Right kidney (tissue), 9 donors: ENCODE measurements at places on chromosomes 1 and 21.

DNA sequence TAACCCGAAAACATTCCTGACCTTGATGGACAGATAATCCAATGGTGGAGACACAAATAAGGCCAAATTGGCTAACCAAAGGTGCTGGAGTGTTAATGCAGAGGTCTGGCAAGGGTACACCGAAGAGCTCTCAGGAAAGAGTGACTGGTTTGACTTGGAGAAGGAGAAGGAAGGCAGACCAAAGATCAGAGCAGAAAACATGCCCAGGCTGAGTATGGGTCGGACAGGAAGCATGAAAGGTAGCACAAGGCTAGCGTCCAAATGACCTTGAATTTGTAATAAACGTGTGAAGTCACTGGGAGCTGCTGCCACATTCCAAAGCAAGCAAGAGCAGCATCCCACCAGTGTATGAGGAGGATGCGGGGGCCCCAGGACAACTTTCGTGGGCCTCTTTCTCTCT, 45.7 kb downstream of the APP start:
- peak; percentile 8 for DNase-seq

- no peak for DNase-seq
Observed at GRCh38 chr21:38205940-38206339, 50.9 kb upstream of the KCNJ15 start.

DNA sequence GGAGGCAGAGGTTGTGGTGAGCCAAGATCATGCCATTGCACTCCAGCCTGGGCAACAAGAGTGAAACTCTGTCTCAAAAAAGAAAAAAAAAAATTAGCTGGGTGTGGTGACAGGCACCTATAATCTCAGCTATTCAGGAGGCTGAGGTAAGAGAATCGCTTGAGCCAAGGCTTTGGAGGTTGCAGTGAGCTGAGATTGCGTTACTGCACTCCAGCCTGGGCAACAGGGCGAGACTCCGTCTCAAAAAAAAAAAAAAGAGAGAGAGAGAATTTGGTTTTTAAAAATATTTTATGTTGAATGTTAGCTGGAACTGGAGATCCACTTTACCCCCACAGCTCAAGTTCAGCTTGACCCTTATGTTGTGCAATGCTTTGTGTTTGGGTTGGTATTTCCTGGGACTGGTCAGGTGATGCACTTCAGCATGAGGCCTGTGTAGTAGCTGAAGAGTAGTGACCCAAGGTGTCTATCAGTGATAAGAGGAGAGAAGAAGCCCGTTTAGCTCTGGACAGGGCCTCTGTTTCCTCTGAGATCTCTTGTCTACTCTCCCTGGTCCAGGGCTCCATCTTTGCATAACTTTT, 36.8 kb upstream of the MACF1 start:
- no peak for DNase-seq

DNA sequence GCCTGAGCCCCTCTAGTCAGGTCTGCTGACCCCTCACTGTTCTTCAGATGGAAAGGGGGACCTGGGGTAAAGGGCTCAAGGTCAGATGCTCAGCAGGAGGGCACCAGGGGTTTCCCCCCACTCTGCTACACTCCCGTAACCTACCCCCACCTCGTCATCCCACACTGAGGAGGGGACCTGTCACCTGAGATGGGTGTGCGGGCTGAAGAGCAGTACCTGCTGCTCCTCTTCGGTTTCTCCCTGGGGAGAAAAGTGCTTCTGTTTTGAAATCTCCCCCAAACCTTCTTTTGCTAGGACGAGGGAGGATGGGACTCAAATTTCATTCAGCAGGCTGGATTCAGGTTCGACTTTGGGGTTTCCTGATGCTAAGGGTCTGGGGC, 65.2 kb downstream of the SYT2 start:
- DNase-seq: no peak

DNA sequence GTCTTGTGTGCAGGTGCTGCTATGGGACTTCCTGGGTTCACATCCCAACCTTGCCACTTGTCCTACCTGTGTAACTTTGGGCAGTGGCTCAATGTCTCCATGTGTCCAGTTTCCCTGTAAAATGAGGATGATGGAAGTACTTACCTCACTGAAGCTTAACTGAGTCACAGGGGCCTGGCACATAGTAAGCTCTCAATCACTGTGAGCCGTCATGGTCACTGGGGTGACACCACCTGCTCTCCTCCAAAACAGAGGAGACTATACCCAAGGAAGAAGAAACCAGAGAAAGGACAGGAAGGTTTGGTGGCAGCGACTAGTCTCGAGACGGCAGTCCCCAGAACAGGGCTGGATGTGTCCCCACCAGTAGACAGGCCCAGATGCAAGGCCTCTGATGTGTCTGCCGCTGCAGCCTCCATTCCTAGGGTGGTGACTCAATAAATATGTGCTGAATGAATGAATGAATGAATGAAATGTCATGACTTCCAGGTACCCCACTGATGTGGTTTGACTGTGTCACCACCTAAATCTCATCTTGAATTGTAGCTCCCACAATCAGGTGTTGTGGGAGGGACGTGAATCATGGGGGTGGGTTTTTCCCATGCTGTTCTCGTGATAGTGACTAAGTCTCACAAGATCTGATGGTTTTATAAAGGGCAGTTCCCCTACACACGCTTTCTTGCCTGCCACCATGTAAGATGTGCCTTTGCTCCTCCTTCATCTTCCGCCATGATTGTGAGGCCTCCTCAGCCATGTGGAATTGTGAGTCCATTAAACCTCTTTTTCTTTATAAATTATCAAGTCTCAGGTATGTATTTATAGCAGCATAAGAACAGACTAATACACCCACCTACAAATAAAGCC, 13.0 kb upstream of the LRP8 start:
- no peak for DNase-seq

DNA sequence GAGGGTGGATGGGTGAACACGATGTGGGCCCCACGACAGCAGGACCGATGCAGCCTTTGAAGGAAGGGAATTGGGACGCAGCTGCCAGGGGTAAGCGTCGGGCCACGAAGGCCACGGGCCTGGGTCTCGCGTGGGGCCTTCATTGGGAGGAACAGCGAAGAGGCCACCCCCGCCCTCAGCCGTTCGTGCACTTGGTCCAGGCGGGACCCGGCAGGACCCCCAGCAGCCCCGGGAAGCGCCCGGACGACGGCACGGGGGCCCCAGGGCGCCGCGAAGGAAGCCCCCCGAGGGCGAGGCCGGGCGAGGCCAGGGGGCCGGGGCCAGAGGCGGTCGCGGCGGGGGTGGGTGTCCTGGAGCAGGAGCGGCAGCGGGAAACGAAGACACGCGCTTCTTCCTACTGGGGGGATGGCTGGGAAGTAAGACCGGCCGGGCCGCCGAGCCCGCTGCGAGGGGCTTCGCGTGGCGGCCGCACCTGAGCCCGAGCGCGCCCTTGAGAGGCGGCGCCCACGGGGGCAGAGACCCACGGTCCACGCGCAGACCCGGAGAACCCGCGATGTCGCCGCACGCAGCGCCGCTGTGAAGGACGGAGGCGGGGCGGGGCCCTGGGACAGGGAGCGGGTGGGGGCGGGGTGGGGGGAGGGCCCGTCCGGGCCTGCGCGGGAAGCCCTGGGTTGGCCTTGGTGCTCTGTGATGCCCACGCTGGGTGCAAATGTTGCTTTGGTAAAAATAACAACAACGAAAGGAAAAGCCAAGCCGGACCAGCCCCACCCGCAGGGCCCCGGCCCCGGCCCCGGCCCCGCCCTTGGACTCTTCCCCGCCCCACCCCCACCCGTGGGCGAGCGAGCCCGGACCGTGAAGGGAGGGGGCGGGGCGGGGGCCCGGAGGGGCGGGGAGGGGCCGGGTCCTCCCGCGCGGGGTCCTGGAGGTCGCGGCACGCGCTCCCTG, 56.0 kb upstream of the ADARB1 start:
- DNase-seq: no peak

DNA sequence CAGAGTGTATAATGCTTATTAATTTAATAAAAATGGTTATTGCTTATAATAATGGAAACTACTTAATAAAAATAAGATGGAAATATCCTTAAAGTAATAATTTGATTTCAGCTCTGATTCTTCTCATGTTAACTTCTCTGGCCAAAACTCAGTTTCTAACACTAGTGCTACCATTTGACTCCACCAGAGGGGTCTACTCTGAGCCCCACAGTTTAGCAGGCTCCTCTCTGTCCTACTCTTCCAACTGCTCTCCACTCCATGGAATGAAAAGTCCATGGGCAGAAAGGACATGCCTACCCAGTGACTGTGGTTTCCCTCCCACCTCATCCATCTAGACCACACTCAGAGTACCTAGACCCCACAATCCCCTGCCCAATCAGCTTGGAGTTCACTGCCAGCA, 489.1 kb upstream of the CAMK1G start:
- no peak for DNase-seq

DNA sequence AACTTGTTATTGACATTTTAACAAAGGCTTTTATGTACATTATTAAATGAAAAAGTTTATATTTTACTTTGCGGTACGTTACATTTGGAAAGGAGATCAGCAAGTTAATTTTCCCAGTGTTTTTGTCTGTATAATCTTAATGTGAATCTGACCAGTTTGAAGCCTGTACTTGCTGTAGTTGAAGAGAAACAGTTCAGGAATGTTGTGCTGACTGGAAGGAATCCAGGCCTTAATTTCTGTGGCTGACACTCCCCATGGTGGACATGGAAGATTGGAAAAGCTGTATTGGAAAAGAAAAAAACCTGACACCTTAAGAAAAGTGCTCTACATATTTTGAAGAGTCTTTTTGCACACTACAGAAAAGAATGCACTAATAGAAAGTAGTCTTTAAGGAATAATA, 15.5 kb downstream of the LEPR start:
- no peak for DNase-seq

DNA sequence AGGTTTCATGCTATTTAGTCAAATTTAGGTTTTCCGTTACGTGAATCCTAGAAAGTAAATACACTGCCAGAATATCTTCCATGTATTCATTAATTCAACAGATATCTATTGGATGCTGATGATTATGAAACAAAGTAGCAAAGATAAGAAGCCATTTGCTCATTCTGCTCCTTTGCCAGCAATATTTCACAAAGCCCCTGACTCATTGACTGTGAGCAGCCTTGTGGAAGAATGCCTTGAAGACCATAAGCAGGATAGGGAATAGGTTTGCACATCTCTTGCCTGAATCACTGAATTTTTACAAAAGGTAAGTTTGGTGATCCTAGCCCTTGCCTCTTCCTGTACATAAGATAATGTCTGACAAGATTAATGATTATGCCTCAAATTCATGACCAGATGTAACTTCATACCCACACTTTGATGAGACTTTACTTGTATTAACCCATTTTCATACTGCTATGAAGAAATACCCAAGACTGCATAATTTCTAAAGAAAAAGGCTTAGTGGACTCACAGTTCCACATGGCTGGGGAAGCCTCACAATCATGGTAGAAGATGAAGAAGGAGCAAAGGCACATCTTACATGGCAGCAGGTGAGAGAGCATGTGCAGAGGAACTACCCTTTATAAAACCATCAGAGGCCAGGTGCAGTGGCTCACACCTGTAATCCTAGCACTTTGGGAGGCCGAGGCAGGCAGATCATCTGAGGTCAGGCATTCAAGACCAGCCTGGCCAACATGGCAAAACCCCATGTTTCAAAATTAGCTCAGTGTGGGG, 1.6 kb upstream of the PIGK start:
- no peak for DNase-seq

- DNase-seq: no peak
Observed at GRCh38 chr1:172380441-172381244, 39.8 kb upstream of the C1orf105 start.

- no peak for DNase-seq
Observed at GRCh38 chr1:27037518-27037917, 24.9 kb upstream of the TENT5B start.

- no peak for DNase-seq
Observed at GRCh38 chr1:205515781-205516253, 11.3 kb downstream of the CDK18 start.

DNA sequence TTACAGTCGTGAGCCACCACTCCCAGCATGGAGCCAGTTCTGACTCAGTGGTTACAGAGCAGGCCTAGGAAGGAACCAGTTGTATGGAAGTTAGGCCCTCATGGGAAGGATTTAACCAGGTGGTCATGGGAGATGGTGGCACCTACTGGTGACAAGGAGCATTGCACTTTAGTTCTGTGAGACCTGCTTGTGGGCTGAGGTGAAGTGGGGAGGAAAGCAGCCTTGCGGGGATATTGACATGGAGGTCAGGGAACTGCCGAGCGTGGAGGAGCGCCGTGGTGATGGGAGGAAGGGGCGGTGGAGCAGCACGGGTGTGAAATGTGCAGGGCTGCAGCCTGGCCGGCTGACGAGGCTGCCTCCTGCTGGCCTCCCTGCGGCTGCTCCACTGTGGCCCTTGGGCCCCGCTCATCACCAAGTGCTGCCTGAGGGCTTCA, 100.4 kb downstream of the GALNT2 start:
- no peak for DNase-seq

DNA sequence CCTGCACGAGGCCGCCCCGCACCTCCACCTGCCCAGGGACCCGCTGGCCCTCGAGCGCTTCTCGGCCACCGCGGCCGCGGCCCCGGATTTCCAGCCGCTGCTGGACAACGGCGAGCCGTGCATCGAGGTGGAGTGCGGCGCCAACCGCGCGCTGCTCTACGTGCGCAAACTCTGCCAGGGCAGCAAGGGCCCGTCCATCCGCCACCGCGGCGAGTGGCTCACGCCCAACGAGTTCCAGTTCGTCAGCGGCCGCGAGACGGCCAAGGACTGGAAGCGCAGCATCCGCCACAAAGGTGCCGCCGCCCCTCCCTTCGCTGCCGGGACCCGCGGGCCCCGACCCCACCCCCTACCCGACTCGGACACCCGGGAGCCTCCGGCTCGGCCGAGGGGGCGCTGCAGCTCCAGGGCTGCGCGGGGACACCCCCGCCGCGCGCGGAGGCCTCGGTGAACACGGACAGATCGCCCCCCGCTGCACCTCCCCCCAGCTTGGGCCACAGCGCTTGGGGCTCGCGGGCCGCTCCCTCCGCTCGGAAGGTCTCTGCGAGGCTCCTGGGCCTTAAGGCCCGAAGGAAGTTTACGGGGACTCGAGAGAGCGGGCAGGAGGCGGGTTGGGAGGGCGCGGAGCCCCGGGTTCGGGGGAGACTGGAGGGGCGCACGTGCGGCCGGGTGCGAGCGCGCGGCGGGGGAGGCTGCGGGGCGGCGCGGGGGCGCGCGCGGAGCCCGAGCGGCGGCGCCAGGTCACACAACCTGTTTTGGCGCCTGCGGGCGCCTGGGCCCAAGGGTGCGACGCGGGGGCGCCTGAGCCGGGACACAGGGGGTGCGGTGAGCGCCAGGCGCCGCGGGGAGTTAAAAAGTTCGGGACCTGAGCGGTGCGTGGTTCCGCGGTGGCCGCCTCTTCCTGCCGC, 1.2 kb downstream of the SAMD11 start:
- DNase-seq: peak; percentile 74

GRCh38 chr1:36133484-36133883, 8.5 kb upstream of the COL8A2 start:
- no peak for DNase-seq
